Islet precursor cell (in vitro differentiated cells): ENCODE measurements at places on chromosomes 2 and 18.

DNA sequence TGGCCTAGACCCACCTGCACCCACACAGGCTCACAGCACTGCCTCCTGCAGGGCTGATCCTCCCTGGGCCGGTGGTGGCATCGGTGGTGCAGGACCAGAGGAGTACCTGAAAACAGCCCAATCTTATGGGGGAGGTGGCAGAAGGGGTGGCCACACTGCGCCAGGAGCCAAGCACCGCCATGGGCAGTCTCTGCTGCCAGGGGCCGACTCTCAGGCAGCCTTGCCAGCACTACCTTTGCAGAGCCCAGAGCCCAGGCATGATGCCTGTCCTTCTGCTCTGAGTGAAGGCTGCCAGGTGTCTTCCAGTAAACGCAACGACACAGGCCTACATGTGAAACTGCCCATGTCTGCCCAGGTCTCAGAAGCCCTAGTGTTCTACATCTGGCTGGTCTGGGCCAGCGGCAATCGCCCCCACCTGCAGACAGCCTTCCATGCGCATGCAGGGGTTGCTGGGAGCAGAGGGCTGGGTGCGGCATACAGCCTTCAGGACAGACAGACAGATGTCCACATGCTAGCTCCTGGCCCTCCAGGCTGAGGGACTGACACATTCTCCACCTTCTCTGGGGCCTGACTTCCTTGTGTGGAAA is 6.8 kb downstream of the HS6ST1 start:
- peak; percentile 44 for DNase-seq

DNA sequence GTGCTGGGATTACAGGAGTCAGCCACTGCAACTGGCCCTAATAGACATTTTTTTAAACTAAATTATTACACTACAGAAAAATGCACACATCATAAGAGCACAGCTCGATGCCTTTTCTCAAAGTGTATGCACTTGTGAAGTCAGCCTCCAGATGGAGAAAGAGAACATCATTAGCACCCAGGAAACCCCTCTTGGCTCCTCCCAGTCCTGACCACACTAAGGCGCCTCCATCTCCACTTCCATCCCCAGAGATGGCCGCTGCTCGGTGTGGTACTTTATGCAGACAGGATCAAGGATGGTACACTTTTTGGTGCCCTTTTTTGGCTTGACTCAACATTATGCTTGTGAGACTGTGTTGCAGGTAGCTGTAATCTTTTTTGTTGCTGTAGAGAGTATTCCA is 34.8 kb downstream of the RRM2 start:
- no peak for DNase-seq

- no peak for DNase-seq
These were observed 22.5 kb downstream of the STAMBP start for GRCh38 chr2:73851274-73851673.

GRCh38 chr2:165494573-165494972 is 25.1 kb downstream of the CSRNP3 start:
- no peak for DNase-seq

- no peak for DNase-seq
These were observed 5.3 kb downstream of the AGFG1 start for GRCh38 chr2:227477291-227477690.

DNA sequence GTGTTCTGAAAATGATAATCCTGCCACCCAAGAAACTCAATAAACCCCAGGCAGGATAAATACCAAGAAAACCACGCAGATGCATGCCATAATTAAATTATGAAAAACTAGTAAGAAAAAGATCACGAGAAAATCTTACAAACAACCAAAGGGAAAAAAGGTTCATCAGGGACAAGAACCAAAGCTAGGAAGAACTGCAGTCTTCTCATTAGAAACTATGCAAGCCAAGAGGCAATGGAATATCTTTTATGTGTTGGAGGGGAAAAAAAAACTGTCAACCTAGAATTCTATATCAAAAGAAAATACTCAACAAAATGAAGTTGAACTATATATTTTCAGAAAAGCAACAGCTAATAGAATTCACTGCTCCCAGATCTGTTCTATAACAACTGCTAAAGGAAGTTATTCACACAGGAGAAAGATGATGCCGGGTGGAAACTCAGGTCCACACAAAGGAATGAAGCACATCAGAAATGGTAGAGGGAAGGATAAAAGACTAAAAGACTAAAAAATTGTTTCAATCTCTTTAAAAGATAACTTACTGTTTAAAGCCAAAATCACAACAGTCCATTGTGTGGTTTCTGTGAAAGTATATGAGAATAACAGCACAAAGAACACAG is 55.0 kb downstream of the NDUFA10 start:
- DNase-seq = no peak

- no peak for DNase-seq
These were observed 5.0 kb downstream of the EVX2 start for GRCh38 chr2:176078541-176079284.

- no peak for DNase-seq
These were observed 39.3 kb downstream of the IL1RL2 start for GRCh38 chr2:102226171-102226570.

DNA sequence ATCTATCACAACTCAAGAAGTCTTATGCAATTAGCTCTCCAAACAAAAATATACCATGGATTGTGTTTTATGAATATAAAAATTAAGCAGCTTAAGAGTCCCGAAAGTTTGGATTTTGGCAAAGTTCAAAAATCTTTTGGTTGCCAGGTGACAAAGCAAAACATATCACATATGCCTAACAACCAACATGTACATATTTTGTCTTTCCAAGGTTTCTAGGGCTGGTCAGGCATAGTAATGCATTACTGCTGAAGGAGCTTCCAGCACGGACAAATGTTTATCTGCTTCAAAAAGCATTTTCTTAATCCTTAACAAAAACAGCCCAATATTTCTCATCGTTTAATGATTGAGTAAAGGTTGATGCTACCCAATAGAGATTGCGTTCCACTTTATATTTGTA is 1327.1 kb upstream of the ZEB2 start:
- no peak for DNase-seq

DNA sequence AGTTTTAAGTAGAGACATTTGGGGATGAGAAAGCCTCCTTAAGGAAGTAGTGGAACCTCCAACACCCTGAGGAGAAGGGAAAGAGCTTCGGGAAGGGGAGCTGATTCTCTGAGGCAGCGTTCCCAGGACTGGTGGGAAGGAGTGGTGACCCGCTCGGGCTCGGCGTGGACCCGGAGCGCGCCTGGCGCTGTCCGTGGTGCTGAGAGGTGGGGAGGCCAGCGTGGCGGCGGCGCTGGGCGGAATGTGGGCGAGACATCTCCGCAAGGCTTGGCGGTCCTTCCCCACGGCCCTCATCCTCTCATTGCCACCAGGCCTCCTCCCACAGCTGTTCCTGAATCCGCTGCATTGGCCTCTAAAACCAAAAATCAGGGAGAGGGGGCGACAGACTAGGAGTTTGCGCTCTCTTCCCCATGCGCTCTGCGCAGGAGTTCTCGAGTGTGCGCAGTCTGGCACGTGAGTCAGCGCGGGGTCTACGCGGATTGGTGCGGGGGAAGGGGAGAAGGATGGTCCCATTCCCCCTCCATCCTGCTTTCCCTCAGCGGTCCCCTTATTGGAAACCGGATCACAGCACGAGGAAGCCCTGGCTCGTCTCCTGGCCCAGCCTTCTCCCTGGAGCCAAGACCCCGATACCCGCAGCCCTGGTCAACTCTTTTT is 857 bp downstream of the RESP18 start:
- DNase-seq = peak; percentile 83

DNA sequence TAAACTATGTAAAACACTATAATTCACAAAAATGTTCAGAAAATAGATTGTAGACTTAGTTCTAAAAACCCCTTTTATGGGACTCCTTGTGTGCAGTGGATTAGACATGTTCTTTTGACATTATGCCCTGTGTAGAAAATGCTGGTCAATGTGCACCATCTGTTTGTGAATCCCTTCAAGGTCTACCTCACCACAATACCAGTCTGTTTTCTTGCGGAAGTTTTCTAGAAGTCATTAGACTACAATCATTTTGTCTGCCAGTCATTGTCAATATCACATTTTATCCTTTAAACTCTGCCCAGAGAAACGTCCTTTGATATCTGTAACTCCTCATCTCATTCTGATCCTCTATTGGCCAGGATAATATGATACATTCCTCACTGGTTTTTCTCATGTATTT is 7.8 kb downstream of the ITGA4 start:
- DNase-seq = no peak

GRCh38 chr2:235614900-235615712 is 121.3 kb downstream of the AGAP1 start:
- DNase-seq = no peak

DNA sequence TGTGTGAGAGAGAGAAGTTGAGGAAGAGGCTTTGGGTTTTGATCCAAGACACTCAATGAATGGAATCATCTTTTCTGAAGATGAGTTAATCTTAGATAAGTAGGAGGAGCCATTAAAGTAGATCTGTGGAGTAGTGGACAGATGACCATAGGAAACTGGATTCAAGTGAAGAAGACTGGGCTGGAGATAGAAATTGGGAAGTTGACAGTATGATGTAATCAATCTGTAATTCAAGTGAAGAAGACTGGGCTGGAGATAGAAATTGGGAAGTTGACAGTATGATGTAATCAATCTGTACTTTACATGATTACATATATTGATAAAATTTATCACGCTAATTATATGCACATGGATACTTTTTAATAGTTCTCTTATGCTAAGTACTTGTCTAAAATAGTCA is 92.8 kb downstream of the PHLPP1 start:
- DNase-seq = no peak

GRCh38 chr2:218722876-218723785 is 12.5 kb downstream of the TTLL4 start:
- no peak for DNase-seq

- peak; percentile 49 for DNase-seq
These were observed 117.0 kb downstream of the NFATC1 start for GRCh38 chr18:79512461-79513380.

DNA sequence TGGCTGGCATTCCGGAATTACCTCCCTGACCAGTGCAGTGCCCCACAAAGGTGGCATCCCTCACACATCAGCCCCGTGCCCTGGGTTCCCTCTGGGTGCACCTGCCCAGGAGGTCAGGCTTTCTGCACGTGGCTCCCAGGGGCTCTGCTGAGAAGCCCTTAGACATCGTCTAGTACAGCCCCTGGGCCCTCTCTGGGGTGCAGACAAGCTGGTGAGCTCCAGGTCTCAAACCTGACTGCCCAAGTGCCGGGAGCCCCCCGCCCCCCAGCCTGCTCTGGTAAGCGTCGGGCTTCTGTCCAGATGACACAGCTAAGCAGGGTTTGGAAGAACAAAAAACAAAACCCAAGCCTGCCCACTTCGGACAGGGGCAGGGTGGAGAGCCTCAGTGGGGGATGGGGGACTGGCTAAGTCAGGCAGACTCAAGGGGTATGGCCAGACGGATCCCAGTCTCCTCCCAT is 20.2 kb downstream of the TWIST2 start:
- DNase-seq = peak; percentile 49
